ENCODE measurements at places on chromosomes 2 and 18.

GRCh38 chr2:2646433-2647051 lies 315.5 kb upstream of the MYT1L start:
- no peak for DNase-seq

- no peak for DNase-seq
Observed at GRCh38 chr2:43159797-43160196, 66.6 kb downstream of the ZFP36L2 start.

DNA sequence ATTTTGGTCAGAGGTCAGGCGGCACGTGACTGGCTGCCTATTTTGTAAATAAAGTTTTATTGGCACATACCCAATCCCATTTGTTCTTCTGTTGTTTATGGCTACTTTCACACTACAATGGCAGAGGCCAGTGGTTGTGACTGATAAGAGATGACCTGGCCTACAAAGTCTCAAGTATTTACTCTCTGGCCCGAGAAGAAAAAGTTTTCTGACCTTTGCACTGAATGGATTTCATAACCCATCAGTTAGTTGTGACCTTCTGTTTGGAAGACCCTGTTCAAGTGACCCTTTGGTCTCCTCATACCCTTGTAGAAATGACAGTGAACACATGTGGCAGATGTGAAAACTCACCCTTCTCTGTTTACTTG lies 121.4 kb upstream of the MGAT5 start:
- DNase-seq, result no peak

- DNase-seq, result no peak
Observed at GRCh38 chr2:191946471-191947182, 99.7 kb upstream of the CAVIN2 start.

DNA sequence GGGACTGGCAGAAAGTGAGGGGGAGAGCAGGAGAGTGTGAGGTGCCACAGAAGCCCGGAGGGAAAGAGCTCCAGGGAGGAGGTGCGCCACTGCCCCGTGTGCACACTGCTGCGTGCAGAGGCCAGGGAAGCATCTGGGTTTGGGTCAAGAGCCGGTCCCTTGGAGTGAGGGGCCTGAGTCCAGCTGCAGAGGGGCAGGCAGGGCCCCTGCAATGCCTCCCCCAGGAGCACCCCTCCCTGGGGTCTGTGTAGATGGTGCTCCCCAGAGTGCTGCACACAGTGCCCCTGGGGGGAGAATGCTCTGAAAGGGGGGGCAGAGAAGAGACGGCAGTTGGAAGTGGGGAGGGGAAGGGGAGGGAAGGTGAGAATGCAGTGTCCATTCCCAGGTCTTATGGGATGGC lies 3.7 kb upstream of the LIMS2 start:
- no peak for DNase-seq

DNA sequence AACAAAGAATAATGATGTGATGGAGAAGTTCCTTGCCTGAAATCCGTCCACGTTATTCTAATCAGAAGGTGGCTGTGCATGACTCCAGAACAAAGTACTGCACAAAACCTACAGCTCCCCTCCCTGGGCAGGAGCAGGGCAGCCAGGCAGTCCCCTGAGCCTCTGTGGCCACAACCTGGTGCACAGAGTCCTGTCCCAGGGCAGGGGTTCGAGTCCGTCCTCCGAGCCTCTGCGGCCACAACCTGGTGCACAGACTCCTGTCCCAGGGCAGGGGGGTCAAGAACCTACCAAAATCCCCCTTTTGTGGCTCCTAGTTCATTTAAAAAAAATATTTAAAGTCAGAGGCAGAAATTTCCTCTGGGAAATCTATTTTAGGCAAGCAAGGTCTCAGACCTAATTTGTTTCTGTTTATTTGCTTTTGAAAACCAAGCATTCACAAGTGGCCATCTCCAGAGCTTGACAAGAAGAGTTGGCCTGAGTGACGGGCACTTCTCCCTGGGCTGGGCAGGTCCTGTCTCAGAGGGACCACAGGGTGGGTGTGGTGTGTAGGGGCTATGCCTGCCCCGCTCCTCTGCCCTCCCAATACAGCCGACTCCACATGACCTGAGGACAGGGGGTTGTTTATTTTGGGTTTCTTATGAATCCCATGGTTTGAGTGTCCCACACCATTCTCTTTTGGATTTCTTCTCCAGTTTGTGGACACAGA lies 255.9 kb upstream of the PXDN start:
- DNase-seq, result no peak

GRCh38 chr18:42801706-42802105 lies 313.8 kb downstream of the RIT2 start:
- DNase-seq, result no peak

DNA sequence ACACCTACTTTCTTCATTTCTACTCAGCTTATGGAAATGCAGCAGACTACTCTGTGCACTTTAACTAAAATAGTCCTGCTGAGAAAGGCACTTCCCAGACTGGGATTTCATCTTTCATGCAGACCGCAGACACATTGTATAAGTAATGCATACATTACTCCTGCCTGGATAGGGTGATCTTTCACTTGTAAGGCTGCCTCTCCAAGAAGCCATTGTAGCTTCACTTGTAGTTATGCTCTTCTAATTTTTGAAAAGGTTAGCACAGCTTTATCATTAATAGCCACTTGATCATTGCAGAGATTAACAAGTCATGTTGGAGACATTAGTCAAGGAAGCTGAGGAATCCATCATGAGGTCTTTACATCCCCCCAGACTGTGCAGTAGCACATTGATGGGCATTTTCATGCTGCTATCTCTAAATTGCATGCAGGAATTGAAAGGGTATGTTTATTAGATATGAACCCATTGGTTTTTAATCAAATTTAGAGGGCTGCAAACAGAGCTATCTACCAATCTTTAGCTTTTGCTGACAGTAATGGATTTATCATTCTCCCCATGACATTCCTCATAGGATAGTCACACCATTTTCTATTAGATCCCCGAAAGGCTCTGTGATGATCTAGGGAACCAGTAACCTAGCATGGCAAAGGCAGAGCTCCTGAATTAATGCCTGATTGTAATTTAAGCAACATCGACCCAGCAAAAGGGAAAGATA lies 1074.7 kb upstream of the NXPH2 start:
- no peak for DNase-seq

Measured in WTC11 (cell line).